ENCODE measurements at places on chromosomes 3 and 15.

GRCh38 chr3:10334042-10334441 is 13.1 kb upstream of the SEC13 start:
- no peak for DNase-seq

DNA sequence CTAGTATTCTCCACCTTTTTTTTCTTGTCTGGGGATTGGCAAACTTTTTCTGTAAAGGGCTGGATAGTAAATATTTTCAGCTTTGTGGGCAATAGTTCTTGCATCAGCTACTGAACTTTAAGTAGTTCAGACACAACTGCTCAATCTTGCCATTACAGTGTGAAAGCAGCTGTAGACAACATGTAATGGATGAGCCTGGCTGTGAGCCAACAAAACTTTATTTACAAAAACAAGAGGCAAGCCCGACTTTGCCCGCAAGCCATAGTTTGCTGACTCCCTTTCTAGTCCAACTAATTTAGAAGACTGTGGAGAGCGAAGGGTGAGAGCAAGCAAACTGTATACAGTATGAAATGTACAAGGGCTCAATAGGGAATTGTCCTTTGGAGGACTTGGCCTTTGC is 6.2 kb downstream of the FRMD4B start:
- no peak for DNase-seq

- no peak for DNase-seq
These were observed 247.6 kb upstream of the C2CD4B start for GRCh38 chr15:62412686-62413085.

DNA sequence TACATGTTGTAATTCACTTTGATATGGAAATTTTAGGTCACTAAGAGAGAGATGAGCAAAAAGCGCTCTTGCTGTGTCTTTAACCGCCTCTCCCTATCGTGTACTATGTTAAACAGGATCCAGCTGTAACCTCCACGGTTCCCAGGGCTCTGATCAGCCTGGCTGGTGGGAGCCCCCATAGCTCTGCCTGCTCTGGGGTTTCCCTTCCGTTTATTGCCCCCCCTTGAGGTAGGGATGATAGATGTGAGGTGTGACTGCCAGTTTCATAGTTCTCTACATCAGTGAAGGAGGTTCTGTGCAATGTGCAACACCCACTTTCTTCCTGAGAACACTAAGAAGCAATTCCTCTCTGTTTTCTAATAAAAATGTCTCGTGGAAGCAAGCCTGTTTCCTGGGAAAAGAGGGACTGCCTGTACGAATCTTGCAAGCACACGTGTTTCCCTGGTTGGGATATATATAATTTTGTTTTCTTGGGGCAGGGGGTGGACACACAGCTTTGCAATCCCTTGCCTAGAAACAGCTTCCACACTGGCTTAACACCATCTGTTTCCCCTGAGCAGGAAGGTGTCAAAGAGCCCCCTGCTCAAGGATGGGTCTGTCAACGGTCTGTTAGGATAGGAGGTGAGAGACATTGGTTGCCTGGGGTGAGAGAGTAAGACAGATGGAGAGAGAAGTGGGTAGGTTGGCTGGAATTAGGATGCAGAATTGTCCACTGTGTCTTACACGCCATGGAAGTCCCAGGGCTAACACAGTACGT is 23.8 kb downstream of the CORO2B start:
- DNase-seq = no peak

DNA sequence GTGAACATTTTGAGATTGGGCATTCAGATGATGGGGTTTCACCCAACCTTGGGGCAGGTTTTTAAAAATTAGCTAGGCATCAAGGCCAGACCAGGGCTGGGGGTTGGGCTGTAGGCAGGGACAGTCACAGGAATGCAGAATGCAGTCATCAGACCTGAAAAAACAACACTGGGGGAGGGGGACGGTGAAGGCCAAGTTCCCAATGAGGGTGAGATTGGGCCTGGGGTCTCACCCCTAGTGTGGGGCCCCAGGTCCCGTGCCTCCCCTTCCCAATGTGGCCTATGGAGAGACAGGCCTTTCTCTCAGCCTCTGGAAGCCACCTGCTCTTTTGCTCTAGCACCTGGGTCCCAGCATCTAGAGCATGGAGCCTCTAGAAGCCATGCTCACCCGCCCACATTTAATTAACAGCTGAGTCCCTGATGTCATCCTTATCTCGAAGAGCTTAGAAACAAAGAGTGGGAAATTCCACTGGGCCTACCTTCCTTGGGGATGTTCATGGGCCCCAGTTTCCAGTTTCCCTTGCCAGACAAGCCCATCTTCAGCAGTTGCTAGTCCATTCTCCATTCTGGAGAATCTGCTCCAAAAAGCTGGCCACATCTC is 6.1 kb downstream of the RHO start:
- no peak for DNase-seq

GRCh38 chr3:129025691-129026435 is 24.8 kb downstream of the EFCC1 start:
- no peak for DNase-seq

- no peak for DNase-seq
These were observed 63.5 kb downstream of the EPHB1 start for GRCh38 chr3:134858441-134859035.

- DNase-seq = no peak
These were observed 6.5 kb downstream of the ALAS1 start for GRCh38 chr3:52204337-52205073.

DNA sequence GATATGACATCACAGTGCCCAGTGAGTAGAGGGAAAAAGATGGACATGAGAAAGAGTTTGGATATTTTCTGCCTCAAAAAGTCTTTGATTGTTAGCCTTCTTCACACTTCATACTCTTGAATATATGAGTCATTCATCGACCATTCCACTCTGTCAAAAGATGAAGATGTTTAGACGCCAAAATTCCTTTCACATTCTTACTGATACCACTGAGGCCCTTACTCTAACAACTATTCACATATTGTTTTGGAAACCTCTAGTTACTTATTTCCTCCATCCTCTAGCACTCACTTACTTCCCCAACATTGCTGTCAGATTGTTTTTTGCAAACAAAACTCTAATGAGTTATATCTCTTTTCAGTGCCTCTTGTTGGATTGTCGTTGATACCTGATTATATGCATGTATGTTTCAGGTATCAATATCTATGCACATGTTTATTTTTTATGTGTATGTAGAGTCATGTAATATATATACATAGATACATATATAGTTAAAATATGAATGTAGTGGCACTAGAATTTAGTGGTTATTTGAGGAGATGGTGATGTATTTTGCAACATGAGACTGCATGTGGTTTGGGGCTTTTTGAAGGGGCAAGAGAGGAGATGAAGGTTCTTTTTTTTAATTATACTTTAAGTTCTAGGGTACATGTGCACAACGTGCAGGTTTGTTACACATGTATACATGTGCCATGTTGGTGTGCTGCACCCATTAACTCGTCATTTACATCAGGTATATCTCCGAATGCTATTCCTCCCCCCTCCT is 40.0 kb upstream of the OR5H6 start:
- DNase-seq = no peak

GRCh38 chr15:57897870-57898269 is 167.6 kb downstream of the ALDH1A2 start:
- no peak for DNase-seq

- DNase-seq = no peak
These were observed 45.2 kb upstream of the FILIP1L start for GRCh38 chr3:100159331-100160153.

GRCh38 chr3:104176706-104177105 is 1190.0 kb upstream of the ALCAM start:
- DNase-seq = no peak

- DNase-seq = no peak
These were observed 32.2 kb downstream of the SLC41A3 start for GRCh38 chr3:126051741-126052140.

Measured in stimulated activated naive CD8-positive, alpha-beta T cell treated with anti-CD3 and anti-CD28 coated beads, Interleukin-15, Interleukin-2, amounts not matched to agents 100 U/mL and 50 U/mL, for 24 hours (primary cell).